Stimulated activated CD8-positive, alpha-beta memory T cell treated with anti-CD3 and anti-CD28 coated beads, Interleukin-7, amount 100 ng/mL, for 48 hours (primary cell): ENCODE measurements at places on chromosomes 6 and 20.

GRCh38 chr20:31675828-31676608 is 38.3 kb downstream of the COX4I2 start:
- peak; percentile 43 for DNase-seq

- no peak for DNase-seq
Observed at GRCh38 chr6:24600903-24601302, 45.1 kb downstream of the KIAA0319 start.

- DNase-seq = no peak
Observed at GRCh38 chr20:24651171-24651975, 181.9 kb downstream of the SYNDIG1 start.

- no peak for DNase-seq
Observed at GRCh38 chr6:15255481-15255880, 9.6 kb downstream of the JARID2 start.

DNA sequence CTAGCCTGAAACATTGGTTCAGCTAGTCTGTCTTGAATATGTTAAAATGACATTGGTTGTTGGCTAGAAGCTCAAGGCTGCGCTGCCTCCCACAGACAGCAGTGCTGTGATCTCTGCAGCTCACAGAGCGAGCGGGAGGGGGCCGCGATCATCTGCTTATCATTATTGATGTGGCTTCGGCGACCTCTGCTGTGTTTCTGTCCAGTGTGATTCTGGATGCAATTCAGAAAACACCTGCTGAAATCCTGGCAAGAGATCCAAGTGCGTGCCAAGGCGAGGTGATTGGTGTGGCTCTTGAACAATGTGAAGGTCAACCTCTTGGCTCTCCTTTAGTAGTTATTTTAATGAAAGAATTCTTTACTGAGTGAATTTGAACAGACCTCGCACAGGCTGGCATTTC is 142.3 kb upstream of the SASH1 start:
- DNase-seq = no peak

DNA sequence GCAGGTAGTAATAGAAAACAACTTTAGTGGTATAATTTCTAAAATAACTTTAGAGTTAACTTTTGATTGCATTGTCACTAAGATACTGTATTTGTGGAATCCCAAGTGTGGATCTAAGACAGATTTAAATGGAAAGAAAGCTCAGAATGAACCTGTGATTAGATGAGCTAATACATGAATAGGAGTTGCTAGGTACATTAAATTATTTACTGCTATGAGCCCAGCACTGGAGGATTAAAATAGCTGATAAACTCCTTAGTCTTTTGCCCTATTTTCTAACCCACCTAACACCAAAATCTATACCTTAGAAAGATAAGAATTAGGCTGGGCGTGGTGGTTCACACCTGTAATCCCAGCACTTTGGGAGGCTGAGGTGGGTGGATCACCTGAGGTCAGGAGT is 10.8 kb downstream of the SNRPC start:
- no peak for DNase-seq

DNA sequence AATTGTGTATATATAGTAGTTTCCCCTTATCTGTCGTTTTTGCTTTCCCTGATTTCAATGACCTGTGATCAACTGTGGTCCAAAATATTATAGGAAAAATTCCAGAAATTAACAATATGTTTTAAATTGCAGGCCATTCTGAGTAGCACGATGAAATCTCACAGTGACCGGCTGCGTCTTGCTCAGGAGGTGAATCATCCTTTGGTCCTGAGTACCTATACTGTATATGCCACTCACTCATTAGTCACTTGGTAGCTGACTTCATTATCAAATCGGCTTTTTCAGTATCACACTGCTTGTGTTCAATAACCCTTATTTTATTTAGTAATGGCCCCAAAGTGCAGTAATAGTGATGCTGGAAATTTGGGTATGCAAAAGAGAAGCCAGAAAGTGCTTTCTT is 728.3 kb upstream of the EYS start:
- no peak for DNase-seq

DNA sequence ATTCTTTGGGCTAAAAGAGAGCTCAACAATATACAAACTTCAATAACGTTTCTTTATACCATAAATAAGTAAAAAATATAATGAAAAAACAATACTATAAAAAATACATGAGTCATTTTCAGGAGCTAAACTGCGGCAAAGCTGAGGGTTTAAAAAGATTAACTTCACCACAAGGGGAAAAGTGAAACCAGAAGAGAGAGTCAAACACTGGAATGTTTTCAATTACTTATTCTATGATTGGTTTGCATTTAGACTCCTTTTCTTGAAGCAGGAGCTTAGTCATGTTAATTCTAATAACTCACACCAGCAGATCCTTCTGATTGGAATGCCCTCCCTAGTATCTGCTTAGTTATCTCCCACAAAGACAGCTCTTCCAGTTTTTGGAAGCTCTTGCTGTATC is 627.3 kb downstream of the UTRN start:
- DNase-seq = no peak

GRCh38 chr6:42771741-42772100 is 10.1 kb upstream of the BICRAL start:
- DNase-seq = no peak

- DNase-seq = no peak
Observed at GRCh38 chr20:31587545-31588389, 17.3 kb upstream of the ID1 start.
